Activated CD8-positive, alpha-beta memory T cell treated with anti-CD3 and anti-CD28 coated beads for 4 hours (primary cell): ENCODE measurements at places on chromosomes 7 and 10.

DNA sequence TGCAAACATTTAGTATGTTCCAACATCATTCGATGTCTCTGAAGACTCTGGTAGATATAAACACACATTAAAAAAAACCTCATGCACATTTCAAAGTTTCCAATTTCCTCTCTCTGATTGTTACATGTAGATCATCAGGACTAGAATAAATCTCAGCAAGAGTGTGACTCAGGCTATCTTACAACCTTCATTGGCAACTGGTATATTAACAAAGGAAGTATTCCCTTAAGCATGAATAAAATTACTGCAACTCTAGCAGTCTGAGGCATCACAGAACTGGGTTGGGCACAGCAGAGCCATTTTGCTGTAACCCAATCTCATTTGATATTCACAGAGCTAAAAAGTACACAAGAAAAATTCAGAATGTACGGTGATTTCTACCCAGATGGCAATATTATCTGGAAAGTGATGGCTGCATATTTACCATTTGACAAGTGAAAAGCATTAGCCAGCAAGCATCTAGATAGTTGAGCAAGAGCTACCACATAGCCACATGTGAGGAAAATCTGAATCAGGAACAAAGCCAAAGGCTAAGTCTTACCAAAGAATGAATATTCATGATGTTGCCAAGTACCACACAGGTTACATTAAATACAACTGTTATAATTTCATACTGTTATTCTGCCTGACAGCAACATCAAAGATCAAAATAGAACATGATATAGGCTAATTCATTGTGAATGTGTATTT, 232.2 kb downstream of the CRPPA start:
- no peak for DNase-seq

DNA sequence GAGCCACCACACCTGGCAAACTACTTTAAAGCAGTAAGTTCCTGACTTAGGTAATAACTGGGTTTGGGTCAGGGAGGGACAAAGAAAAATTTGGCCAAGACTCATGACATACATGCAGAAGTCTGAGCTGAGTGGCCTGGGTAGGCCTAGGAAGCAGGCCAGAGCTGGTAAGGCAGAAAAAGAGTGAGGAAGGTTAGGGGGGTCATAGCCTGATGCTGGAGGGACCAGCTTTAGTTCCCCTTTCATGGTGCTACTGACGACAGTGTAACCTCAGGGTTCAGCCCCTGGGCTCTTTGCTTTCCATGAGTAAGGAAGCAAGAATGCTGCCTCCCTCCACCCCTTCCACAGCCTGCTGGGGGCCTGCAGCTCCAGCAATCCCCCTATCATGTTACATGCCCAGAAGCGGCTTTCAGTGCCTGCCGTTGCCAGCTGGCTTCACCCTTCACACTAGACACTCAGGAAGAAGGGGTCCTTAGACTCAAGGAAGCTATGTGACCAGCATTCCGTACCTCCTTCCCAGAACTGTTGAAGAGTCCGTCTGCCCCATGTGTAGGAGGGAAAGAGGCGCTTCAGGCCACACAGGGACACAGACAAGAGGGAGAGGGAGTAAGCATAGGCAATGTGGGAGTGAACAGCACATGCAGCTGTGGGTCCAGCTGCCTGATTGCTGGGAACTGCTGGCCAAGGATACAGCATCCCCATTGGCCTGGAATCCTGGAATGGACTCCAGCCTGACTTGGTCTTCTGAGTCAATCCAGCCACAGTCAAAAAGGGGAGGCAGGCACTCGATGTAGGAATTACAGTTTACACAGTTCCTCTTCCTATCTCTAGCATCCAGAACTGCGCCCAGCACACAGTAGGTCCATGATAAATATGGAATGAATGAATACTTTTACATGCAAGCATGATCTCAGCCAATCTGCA, 4.1 kb upstream of the PLAU start:
- no peak for DNase-seq

- DNase-seq: no peak
Observed at GRCh38 chr7:128003167-128003566, 28.1 kb downstream of the LRRC4 start.

DNA sequence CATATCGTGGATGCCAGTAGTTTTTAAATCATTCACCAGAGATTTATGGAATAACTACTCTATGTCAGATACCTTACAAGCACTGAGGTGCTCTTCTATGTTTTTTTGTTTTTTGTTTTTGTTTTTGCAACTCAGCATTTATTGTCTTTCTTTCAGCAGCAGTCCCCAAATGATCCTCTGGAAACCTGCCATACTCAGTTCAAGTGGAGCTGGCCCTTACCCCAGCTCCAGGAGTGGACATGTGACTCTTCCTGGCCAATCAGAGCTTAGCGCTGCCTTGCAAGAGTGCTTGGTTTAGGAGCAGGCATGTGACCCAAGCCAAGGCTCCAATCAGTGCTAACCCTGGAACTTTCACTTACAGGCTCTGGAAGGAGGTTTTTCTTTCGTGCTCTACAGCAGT, 356.6 kb upstream of the ZMIZ1 start:
- DNase-seq: no peak
